Pericardium fibroblast (primary cell): ENCODE measurements at places on chromosomes 11 and 22. TPM values are rescaled to one million over a fixed set of nuclear protein-coding genes. Genes with fewer than 3 reads are reported as not detected.

The TRIM51 gene
- total RNA-seq = not detected in 2 replicates

The SCUBE2 gene
- total RNA-seq = 0.68 and 2.8 TPM in 2 replicates

The PRRG4 gene
- not detected in 2 replicates for total RNA-seq

The OR51I1 gene
- not detected in 2 replicates for total RNA-seq

The H19 gene
- 18,433 and 25,558 TPM in 2 replicates for total RNA-seq

The SAA2 gene
- total RNA-seq = 0.47 TPM in 1 of 2 replicates, not detected in the other

The ASRGL1 gene
- 0.68 and 1.3 TPM in 2 replicates for total RNA-seq

The LUZP2 gene
- 2.6 TPM in 1 of 2 replicates, not detected in the other for total RNA-seq

The DNHD1 gene
- 1.4 and 3.0 TPM in 2 replicates for total RNA-seq

The MPZL2 gene
- total RNA-seq = not detected in 2 replicates

The CATSPER1 gene
- not detected in 2 replicates for total RNA-seq

The UCP2 gene
- total RNA-seq = 0.70 and 3.8 TPM in 2 replicates

The HTR3B gene
- total RNA-seq = not detected in 2 replicates

The VWCE gene
- total RNA-seq = 2.2 and 4.4 TPM in 2 replicates

The CRYAB gene
- 44.4 and 88.3 TPM in 2 replicates for total RNA-seq

The SYT9 gene
- not detected in 2 replicates for total RNA-seq

The MGAT3 gene
- 4.1 and 22.2 TPM in 2 replicates for total RNA-seq

The ANO5 gene
- under 0.01 TPM in 1 of 2 replicates, not detected in the other for total RNA-seq

The INS gene
- not detected in 2 replicates for total RNA-seq

The FBXO7 gene
- 59.3 and 83.2 TPM in 2 replicates for total RNA-seq

The OR4A16 gene
- not detected in 2 replicates for total RNA-seq

The OR9G1 gene
- total RNA-seq = not detected in 2 replicates

The ALKBH8 gene
- 2.7 and 7.4 TPM in 2 replicates for total RNA-seq

The OSM gene
- total RNA-seq = not detected in 2 replicates

The LMNTD2 gene
- total RNA-seq = 0.60 and 0.70 TPM in 2 replicates

The IFITM10 gene
- 0.51 and 0.82 TPM in 2 replicates for total RNA-seq

The WNT7B gene
- under 0.01 TPM in 1 of 2 replicates, not detected in the other for total RNA-seq

The TRIM64C gene
- not detected in 2 replicates for total RNA-seq

The HBE1 gene
- not detected in 2 replicates for total RNA-seq

The CCDC83 gene
- total RNA-seq = not detected in 2 replicates

The SPTBN2 gene
- total RNA-seq = 0.12 and 0.85 TPM in 2 replicates

The E2F8 gene
- under 0.01 TPM in 1 of 2 replicates, not detected in the other for total RNA-seq

The RTN3 gene
- total RNA-seq = 117 and 135 TPM in 2 replicates

The MPST gene
- total RNA-seq = 227 TPM in 2 replicates

The CNGA4 gene
- total RNA-seq = not detected in 2 replicates

The HBB gene
- total RNA-seq = not detected in 2 replicates

The MLC1 gene
- total RNA-seq = 2.5 TPM in 1 of 2 replicates, not detected in the other

The GRIA4 gene
- total RNA-seq = not detected in 2 replicates

The OR51E2 gene
- total RNA-seq = not detected in 2 replicates
